ENCODE measurements at places on chromosomes 1 and 21.
A peak's percentile ranks its signal among the peaks of the same experiment; 100 is the strongest.

DNA sequence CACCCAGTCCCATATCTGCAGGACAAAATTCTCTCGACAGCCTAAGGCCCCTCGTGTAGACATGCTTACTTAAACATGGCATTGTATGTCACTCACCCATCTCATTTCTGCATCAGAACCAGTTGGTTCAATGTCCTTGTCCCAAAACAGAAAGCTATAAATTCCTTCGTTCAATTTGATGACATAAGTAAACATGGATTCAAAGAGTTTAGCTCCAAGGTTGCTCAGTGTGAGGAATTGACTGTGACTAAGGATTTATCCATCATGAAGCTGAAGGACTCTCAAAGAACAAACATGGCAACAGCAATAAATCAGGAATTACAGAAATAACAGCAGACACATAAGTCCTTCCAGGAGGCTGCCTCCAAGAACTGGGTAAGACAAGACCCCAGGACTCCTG lies 237.2 kb downstream of the TOMM20 start:
- DNase-seq: no peak

DNA sequence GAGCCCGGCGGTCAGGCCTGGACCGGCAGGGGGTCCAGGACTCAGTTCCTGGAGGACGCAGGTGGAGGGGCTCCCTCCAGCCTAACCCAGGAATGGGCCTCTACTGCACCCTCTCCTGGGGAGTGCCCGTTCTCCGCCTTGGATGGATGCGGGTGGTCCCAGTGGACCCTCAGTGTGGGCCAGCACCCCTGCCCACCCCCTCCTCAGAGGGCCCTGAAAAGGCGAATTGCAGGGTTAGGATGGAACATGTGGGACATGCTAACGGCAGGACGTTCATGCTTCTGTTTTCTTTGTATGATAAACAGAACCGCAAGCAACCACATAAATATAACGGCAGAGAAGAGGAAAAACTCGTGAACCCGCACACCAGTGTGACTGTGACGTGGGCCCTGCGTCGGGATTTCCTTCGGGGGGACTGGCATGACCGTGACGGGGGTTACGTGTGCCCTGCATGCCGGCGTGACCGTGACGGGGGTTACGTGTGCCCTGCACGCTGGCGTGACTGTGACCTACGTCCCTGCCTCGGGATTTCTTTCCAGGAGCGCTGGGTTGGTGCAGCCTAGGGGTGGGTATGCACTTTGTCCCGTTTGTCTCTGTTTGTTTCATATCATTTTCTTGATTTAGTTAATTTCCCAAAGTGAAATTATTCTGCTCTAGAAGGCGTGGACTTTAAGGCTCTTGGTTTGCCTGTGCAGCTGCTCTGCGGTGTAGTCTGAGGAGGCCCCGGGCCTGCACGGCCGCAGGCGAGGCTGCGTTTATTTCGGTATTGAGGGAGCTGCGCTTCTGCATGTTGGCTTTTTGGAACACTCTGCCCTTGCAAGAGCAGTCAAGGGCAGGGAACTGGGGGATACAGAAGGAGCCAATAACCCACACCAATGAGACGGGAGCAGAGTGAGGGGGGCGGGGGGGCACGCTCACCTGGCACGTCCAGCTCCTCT lies 3.1 kb downstream of the FTCD start:
- DNase-seq: no peak

DNA sequence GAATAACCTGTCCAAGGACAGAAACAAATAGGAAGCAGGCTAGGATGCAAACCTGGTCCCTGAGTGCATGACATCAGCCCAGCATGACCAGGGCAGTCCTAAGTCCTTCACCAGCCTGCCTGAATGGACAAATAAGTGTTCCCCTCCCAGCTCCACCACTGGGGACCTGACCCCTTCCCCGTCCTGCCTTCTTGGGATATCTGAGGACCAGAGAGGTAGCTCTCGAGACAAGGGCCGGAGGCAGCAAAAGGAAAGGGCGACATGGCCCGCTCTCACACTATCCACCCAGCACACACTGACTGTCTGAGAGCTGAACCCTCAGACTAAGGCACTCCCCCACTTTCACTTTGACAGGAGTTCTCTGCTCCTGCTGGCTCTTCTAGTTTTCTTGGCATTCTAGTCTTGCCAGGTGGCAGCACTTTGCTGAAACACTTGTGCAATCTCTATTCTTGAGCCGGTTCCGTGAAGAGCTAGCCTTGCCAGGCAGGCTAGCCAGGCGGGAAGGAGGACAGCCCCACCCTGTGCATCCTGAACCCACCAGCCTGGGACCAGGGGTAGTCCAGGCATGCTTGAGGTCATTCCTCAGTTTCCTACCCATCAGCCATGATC lies 251.1 kb upstream of the RAB4A start:
- no peak for DNase-seq

GRCh38 chr1:35714921-35715567 lies 3.6 kb downstream of the C1orf216 start:
- no peak for DNase-seq

GRCh38 chr1:10415211-10415930 lies 14.9 kb upstream of the CENPS start:
- no peak for DNase-seq

GRCh38 chr1:20187813-20188454 lies 1.6 kb upstream of the PLA2G2C start:
- DNase-seq: no peak

DNA sequence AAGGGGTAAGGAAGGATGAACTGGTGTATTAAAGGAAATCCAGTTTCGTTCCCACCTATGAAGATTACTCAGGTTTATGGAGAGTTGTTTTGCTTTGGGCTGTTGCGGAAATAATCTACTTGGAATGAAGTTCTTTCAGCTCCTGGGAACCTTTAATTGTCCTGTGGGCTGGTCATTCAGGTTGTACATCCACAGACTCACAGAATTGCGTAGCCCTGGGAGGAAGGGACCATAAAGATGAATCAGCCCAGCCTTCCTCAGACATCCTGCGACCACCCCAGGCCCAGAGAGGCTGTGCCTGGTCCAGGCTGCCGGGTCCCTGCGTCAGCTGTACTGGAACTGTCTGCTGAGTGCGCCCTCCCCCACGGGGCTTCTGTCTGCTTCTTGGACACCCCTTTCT lies 72.7 kb downstream of the GALNT2 start:
- no peak for DNase-seq

DNA sequence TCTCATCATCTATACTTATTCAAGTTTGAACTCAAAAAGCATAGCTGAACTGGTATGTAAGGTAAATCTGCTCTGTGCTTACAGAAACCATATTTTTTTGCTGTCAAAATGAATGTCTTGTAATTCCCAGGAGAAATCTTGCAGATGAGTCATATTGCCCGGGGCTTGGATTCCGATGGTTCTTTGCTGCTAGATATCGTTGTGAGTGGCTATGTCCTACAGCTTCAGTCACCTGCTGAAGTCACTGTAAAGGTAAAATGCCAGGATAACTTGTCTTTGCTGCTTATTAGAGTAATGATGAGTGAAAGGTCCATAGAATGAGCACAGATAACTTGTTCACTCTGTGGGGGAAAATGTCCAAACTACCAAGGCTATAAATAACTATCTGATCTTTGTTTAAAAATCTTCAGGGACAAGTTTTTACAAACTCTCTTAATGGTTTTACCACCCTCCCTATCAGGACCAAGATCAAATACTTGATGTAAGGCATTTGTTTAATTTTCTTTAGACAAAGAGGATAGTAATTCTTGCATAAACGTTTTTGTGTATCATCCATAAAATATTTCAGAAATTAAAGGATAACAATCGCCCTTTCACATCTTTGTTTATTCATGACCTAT lies 222.3 kb downstream of the TPR start:
- peak; percentile 14 for DNase-seq

DNA sequence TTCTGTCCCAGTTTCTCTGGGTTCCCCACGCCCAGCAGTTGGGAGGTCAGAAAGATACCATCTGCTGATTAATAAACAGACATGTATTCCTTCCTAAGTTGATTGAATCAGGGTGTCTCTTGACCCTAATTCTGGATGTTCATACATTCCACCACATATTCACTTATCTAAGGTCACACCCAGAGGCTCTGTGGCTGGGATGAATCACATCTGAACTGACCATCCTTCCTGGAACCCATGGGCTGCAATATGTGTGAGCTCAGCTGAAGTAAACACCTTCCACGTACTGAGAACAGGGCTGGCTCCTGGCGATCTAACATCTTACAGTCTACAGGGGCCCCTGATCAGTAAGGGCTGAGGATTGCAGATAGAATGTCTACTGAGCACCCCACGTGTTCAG lies 20.5 kb upstream of the TRABD2B start:
- no peak for DNase-seq
